ENCODE measurements at places on chromosomes 7 and 10.

DNA sequence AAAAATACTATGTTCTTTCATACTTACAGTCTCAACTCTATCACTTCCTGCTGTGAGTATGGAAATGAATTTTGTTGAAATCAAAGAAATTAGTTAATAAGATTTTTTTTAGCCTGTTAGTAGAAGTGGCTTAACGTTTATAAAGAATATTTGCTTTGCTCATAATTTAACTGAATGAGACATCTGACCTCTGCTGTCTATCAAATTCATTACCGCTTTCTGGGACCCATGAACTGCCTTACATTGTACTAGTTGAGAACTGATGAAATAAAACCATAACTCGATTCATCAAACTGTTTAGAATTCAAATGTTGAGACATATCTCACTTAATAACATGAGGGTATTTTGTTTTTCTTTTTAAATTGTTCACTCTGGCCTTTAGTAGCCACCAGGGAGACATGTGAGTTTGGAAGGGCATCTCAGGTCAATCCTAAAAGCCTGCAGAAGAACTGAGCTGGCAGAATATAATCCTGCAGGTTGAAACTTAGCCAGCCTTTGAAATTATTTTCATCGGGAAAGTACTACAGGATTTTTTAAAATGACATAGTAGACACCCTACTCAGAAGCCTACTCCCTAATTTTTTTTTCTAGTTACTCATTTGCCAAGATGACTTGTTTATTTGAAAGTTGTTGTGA lies 78.7 kb downstream of the KIAA1217 start:
- no peak for DNase-seq

DNA sequence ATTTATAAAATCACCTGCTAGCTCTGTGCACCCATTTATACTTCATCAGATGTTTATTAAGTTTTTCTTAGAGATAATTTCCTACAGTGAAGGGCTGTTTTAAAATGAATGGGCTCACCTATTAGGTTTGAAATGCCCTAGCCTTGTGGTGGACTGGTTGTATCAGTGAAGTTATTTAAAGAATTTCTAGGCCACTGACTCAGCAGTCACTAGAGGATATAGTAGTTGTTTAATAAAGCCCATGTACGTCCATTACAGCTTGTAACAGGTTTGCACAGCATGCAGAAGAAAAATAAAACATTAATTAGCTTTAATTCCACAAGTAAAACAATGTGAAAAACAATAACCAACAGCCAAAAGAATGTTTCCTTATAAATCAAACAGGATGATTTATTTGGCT lies 128.0 kb downstream of the RSU1 start:
- DNase-seq: no peak

- no peak for DNase-seq
Measured at GRCh38 chr7:105423987-105424386, 35.3 kb upstream of the SRPK2 start.

- DNase-seq: no peak
Measured at GRCh38 chr7:45021604-45022296, 21.7 kb downstream of the CCM2 start.

- DNase-seq: no peak
Measured at GRCh38 chr7:41122256-41122987, 580.5 kb downstream of the INHBA start.

- no peak for DNase-seq
Measured at GRCh38 chr10:32112055-32112454, 55.8 kb upstream of the KIF5B start.

- no peak for DNase-seq
Measured at GRCh38 chr7:135943134-135943879, 33.9 kb downstream of the MTPN start.

DNA sequence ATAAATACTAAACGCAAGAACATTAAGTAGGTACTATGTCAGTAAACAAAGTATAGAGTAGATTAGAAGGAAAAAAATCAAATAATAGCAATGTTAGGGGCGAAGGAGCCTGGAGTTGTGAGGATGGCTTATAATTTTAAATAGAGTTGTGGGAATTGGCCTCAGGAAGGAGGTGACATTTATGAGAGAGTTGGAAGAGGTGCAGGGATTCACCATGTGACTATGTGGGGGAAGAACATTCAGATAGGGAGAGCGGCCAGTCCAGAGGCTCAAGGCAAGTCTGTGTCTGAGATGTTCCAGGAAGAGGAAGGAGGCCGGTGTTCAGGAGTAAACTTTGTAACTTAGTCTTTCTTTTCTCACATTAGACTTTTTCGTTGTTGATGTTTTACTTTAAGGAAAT lies 778.6 kb upstream of the C7orf33 start:
- DNase-seq: no peak

DNA sequence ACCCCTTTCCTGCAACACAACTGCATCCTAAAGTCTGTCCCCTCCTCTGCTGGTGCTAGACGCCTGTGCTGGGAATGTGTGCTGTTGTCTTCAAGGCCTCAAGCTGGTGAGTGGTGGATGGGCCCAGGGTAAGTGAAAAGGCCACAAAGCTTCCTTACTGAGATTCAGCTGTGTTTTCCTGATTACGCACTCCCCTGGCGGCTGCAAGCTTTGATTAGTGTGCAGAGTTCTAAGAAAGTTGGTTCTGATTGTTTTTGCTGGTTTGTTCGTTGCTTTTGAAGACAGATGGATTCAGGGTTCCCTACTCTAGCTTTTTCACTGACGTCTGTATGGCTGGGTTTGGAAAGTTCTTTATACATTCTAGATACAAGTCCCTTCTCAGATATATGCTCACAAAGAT lies 11.9 kb upstream of the FOXL3 start:
- DNase-seq: no peak
